ENCODE measurements at places on chromosomes 4 and X.

- no peak for DNase-seq
Measured at GRCh38 chr4:7486101-7486500, 51.4 kb upstream of the PSAPL1 start.

- no peak for DNase-seq
Measured at GRCh38 chrX:97050392-97050791, 166.7 kb downstream of the RPA4 start.

- DNase-seq: no peak
Measured at GRCh38 chrX:46257451-46257879, 287.8 kb downstream of the ZNF674 start.

DNA sequence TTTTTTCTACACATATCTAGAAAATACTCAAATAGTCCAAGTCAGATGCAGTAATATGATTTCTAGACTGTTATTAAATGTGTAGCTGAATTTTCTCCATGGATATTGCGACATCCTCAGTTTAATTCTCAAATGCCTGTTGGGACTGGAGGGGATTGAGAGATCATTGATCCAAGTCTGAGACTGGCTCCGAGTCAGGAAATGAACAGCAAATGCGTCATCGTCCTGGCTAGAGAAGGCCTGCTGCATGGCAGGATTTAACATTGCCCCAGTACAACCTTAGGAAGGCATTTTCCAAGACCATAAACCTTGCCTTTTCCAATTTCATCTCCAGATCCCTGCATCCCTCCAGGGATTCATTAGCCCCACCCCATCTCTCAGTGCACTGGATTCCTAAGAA, 56.6 kb upstream of the SLC6A14 start:
- no peak for DNase-seq

DNA sequence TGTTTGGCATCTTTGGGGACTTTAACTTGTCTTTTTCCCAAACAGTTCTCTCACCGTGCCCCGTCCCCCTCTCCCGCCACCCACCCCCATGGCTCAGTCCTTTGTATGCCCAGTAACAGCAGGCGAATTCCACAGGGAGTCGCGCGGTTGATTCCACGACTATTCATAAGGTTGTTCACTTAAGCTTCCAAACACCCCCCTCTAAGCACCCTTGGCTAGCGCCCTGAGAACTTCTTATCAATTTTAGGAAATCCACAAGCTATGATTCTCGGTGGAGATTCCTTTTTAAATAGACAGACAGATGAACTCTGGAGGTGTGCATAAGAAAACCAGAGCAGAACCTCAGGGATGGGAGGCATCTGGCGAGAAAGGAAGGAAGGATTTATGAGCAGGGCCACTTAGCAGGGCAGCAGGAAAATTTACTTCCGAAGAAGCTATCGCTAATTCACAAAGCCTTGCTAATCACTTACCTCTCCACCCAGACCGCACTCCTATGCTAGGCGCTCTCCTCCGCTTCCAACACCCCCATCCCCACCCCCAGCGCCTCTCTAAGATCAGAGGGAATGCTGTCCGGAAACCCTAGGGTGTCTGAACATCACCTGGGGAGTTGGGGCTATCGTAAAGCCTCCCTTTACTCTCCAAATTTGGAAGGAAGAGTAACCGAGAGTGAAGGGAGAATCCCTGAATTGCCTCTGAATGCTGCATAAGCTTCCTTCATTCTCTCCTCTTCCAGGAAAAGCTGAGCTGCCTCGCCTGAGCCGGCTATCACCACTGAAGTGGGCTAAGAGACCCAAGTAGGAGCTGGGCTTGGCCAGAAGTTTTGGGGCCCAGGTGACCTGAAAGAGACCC, 1.7 kb downstream of the UNC5C start:
- DNase-seq: no peak

GRCh38 chr4:119315036-119315435, 6.9 kb downstream of the FABP2 start:
- no peak for DNase-seq

Data from iPS-NIHi11 (cell line).